ENCODE measurements at places on chromosomes 7 and 10. TPM values are rescaled to one million over a fixed set of nuclear protein-coding genes. Genes with fewer than 3 reads are reported as not detected.

DNA sequence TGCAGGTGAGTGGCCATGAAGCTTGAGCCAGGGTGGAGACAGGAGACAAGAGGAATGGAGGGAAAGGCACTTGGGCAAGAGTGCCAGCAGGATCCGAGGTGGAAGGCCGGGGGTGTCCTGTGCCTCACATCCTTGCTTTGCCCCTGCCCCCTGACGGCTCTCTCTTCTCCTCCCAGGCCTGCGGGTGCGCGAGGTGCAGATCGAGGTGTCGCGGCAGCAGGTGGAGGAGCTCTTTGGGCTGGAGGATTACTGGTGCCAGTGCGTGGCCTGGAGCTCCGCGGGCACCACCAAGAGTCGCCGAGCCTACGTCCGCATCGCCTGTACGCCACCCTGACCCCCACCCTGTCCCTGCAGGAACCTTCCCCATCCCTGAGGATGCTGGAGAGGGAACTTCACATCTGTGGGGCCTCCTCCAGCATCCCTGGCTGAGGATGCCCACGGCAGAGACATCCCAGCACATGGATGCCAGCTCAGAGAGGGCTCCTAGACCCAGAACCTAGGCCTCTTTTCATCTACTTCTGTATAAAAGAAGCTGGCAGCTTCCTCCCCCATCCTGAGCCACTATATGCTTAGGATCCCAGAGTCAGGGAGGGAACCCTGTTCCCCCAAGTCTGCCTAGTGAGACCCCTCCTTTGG lies 34.4 kb upstream of the SLC29A3 start:
- DNase-seq = no peak

- peak; percentile 39 for DNase-seq
Measured at GRCh38 chr10:109411917-109412316, 511.4 kb downstream of the XPNPEP1 start.

DNA sequence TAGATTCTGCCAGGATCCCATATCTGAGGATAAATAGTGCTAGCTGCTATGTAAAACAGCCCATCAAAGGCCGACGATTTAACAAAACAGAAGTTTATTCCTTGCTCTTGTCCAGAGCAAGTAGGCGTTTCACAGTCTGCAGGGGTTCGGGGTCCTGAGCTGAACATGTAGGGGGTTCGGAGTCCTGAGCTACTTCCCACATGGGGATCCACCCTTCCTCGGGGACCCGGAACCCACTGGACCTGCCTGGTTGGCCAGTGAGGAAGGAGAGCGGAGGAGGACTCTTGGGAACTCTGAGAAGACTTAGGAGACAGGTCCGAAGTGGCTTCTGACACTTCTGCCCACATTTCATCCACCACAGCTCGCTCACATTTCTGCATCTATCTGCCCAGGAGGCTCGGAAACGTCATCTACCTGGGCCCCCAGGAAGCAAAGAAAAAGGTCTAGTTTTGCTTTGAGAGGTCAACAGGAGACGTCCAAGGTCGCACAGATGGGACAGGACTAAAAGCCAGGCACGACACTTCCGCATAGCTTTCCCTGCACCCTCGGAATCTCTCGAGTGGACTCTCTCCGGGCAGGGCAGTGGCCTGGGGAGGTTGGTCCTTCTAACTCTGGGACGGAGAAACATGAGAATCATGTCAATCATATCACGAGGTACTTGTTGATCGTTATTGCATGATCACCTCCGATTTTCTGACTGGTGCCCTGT lies 86.4 kb downstream of the MICALL2 start:
- DNase-seq = no peak

DNA sequence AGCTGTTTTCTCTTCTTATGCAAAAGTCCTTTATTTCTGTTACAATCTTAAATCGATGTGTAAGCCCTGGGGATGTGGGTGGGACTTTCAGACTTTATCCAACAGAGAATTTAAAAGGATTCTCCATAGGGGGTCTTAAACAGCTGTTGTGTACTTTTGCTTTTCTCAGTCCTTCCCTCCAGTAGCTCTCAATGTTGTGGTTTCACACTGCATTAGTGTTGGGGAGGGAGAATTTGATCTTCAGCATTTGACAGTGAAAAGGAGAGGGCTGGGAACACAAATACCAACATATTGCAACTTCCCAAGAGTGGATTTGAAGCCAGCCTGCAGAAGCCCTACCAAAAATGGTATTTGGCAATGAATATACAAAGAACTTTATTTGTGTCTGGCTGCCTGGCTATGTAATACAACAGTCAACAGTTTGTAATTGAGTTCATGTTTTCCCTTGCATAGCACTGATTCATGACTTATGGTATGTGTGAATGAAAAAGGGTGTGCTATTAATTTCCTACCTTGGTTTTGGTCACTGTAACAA lies 80.1 kb upstream of the CAPZA2 start:
- DNase-seq = no peak

- no peak for DNase-seq
Measured at GRCh38 chr7:143479055-143479766, 1.5 kb downstream of the TAS2R41 start.

DNA sequence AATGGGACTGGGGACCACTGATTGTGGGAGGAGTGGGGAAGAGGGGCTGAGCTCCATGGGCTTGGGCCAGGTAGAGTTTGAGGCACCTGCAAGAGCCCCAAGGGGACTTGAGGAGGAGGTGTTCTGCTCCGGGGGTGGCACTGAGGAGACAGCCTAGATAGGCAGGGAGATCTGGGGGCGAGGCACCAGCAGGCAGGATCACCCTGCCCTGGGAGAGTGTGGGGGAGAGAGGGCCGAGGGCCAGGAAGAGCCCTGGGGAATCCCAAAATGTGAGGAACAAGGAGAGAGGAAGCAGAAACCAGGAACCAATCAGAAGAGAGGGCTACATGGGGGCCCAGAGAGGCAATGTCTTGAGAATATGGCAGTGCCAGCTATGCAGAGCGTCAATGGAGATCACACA lies 34.6 kb downstream of the LEP start:
- no peak for DNase-seq

GRCh38 chr10:77496941-77497420 lies 140.6 kb downstream of the KCNMA1 start:
- no peak for DNase-seq

DNA sequence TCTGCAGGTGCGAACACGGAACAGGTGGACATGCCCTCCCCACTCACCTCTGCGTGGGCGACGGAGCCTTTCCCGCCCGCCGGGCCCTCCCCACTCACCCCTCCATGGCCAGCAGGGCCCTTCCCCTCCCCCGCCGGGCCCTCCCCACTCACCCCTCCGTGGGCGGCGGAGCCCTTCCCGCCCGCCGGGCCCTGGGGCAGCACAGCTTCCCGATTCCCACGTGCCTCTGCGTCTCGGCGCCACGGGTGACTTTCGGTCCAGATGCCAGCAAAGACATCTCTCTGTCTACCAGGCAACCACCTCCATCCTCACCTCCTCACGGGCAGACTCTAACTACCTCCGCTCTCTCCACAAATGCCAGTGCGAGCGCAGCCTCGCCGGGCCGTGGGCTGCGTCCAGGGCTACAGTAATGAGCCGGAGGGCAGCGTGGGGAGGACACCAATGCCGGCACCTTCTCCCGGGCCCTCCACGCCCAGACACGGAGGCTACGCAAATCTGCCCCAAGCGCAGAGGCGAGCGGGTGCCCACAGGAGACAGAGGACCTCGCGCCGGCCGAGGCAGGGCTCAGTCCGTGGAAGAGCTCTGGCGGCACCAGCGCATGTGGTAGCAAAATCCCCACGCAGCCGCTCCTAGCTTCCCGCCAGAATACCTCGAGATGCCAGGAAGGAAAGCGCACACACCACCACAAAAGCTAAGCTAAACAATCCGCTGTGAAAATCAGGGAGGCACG lies 21.8 kb downstream of the GPER1 start:
- no peak for DNase-seq

- DNase-seq = no peak
Measured at GRCh38 chr10:15567952-15568351, 151.8 kb downstream of the ITGA8 start.

SMKR1 gene
- polyA plus RNA-seq = 2.4 TPM
